ENCODE measurements at places on chromosomes 5 and 9.

DNA sequence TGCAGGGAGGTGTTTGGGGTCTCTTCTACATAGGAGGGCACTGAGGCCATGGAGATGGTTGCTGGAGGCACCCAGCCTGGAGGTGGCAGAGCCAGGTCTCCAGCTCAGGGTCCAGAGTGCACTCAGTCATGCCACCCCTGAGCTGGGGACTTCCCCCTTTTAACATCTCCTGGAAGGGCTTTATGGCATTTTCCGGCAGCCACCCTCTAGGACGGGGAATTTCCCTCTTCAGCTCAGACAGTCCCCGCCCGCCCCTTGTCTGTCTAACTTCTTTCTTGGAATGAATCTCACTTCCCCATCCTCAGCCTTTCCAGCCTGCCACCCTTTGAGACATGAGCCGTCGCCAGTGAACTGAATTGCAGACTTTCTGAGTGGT lies 49.9 kb downstream of the COL15A1 start:
- DNase-seq = no peak

- no peak for DNase-seq
These were observed 179.0 kb downstream of the ROR2 start for GRCh38 chr9:91771027-91771426.

DNA sequence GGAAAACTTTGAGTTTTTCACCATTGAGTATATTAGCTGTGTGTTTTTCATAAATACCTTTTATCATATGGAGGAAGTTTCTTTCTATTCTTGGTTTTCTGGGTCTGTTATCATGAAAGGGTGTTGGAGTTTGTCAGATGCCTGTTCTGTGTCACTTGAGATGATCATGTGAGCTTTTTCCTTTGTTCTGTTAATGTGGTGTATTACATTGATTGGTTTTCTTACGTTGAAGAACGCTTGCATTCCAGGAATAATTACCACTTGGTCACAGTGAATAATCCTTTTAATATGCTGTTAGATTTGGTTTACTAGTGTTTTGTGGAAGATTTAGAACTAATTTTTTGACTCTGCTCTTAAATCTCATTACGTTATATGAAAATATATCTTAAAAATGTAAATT lies 7.8 kb downstream of the PLEKHG4B start:
- no peak for DNase-seq

DNA sequence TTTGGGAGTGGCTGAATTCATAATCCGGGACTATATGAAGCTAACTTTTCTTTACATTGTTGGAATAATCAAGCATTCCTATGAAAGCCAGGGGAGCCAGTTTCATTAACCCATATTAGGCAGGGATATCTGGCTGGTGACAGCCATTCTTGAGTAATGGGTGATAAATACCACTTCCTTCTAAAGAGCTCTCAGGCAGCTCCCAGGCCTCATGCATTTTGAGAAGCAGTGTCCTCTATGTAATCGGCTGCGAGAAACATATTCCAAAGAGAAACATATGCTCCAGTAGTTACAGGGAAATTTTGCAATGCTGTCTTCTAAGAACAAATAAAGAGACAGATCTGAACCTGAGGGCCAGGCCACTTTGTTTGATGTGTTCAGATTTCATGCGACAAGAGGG lies 83.1 kb downstream of the MSX2 start:
- DNase-seq = no peak

- DNase-seq = no peak
These were observed 18.3 kb upstream of the FUBP3 start for GRCh38 chr9:130561056-130561455.

DNA sequence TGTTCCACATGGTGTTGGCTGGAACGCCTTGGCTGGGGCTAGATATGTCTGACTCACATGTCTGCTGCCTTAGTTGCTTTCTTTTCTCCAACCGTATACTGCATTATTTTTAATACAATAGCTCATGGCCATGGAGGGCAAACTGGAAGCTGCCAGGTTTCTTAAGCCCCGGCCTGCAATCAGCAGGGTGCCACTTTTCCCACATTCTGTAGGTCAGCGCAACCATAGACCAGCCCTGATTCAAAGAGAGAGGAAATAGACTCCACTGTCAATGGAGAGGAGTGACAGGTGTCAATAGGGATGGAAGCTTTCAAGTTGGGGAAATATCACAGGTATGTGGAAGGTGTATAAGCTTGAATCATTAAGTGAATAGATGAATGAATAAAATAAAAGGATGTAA lies 60.5 kb downstream of the TARS1 start:
- DNase-seq = no peak

GRCh38 chr9:113578882-113579282 lies 115.4 kb downstream of the RGS3 start:
- DNase-seq = peak; percentile 76

- peak; percentile 69 for DNase-seq
These were observed 1467.1 kb downstream of the FOXD4L5 start for GRCh38 chr9:63817622-63818518.

GRCh38 chr5:96036301-96036700 lies 74.7 kb upstream of the ELL2 start:
- no peak for DNase-seq

GRCh38 chr5:124315741-124316415 lies 430.6 kb downstream of the ZNF608 start:
- no peak for DNase-seq

DNA sequence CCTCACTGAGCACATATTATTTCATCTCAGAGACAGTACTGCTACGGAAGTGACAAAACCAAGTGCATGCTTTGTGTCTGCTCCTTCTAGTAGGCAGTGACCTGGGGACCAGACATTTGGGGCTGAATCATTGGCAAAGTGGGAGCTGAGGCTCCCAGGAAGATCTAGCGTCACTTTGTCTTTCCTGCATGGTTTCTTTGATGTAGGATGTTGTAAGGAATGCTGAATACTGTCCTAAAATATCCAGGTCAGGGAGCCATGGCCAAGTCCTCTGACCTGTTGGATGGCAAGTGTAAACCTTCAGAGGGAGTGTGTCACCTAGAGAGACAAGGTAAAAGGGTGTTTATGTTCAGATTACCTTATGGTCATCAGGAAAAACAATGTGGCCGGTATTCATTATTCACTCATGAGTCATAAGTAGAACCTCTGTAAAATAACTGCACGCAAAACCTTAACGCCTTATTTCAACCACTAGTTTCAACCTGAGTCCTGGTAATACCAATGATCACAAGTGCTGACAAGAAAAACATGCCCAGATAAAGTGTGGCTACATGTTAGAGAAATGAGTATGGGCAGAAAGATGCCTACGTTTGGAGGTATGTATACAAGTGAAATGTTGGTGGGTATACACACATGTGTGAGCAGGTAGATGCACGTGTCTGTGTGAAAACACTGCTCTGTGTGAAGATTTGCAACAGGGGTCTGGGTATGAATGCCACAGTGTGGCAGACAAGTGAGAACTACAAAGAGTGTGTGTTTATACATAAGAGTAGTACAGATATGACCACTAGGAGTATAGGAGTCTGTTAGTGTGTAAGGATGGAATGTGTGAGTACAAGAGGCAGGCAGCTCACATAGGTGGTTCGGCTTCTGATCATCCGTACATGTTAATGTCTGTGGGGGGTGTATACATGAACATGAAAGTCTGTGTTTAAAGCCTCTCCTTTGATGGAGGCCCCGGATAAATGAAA lies 263.9 kb downstream of the SPOCK1 start:
- DNase-seq = no peak

DNA sequence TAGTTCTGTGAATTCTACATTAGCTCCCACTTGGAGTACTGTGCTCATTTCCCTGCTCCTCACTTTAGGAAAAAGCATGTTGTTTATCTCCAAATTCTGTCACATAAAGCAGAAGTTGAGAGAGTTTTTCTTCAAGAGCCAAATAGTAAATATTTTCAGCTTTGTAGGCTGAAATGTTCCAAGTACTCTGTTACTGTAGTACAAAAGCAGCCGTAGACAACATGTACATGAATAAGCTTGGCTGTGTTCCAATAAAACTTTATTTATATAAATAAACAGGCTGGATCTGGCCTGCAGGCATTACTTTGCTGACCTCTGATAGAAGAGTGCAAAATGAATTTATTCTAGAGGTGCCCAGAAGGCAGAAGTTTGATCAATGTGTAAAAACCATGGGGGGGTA lies 73.0 kb upstream of the AGXT2 start:
- DNase-seq = no peak

DNA sequence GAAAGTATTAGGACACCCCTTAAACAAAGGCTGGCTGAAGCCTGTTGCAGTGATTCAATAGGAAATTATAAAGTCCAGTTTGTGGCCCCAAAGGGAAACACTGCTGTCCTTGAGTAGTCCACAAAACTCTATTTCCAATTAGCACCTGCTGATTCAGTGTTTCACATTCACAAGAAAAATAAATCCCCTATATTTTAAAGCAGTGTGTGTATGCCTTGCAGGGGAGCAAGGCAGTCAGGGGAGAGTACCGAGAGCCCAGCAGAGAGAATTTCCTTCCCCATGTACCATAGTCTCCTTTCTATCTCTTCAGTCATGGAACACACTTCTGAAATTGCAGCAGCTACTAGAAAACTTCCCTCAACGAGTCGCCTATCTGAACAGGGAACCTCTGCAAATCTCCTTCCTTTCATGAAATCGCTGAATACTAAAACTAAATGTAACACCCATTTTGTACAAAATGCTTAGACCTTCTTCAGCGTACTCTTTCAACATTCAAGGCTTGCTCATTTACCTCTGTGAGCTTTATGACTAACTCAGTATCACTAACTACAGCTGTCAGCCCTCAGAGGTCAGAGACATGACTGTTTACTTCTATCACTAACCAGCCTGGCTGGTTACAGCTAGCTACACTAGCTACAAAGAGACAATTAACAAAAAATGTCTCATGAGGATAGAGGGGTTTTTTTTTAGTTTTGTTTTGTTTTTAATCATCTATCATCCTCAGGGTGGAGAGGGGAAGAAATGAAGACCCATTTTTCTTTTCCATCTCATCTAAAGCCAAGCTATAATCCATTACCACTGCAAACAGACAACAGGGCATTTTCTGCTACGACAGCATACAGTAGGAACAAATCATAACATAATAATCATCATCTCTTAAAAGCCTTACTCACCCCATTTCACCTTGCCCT lies 188.7 kb downstream of the EBF1 start:
- DNase-seq = no peak

- DNase-seq = no peak
These were observed 24.4 kb downstream of the OR2V2 start for GRCh38 chr5:181171782-181172181.

- DNase-seq = no peak
These were observed 31.8 kb upstream of the CKS2 start for GRCh38 chr9:89278997-89279739.

- no peak for DNase-seq
These were observed 66.8 kb upstream of the ADCY2 start for GRCh38 chr5:7329141-7329540.

DNA sequence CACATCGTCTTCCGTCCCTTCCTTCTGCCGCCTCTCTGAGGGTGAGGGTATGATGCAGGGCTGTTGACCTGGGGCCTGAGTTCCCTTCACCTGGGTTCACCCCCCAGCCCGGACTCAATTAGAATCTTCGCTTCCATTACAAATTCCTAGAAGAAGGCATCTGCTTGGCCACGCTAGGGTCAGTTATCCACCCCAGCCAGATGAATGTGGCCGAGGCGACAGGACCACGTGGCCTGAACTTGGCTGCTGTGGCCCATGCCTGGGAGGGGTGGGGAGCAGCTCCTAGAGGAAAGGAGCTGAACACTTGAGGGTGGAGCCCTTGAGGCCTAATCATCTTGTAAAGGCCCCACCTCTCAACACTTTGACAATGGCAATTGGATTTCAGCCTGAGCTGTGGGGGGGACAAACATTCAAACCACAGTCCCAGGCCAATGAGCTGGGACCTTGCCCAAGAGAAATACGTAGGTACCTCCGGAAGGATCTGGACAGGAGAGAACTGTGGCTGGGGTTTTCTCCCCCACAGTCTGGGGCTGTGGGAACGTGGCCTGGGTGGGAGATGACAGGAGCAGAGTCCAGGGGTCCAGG lies 90.6 kb upstream of the ADAMTS2 start:
- DNase-seq = no peak

DNA sequence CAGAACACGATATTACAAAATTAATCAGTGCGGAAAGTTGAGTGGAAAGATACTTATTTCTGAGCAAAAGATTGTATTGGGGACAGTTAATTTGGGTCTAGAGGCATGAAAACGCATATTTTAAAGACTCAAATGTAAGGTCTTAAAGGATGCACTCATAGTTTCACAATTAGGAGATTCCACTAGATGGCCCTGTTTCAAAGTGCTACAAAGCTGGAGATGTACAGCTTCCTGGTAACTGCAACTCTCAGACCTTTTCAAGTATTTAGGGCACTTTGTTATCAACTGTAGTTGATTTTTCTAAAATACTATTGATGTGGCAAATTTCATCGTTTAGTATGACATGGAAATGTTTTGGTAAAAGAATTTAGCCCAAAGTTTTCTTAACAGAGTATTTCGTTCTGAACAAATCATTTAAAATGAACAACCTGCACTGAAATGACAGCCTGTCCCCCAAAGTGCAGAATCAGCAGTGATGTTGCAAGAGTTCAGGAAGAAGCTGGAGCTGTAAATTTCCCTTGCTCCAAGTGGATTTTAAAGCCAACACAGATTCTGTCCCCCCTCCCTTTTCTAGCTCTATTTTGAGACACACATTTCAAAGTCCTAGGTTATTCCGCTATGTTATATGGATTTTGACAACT lies 16.2 kb upstream of the NDUFB6 start:
- DNase-seq = no peak

GRCh38 chr9:134618833-134619447 lies 22.7 kb upstream of the COL5A1 start:
- peak; percentile 3 for DNase-seq

DNA sequence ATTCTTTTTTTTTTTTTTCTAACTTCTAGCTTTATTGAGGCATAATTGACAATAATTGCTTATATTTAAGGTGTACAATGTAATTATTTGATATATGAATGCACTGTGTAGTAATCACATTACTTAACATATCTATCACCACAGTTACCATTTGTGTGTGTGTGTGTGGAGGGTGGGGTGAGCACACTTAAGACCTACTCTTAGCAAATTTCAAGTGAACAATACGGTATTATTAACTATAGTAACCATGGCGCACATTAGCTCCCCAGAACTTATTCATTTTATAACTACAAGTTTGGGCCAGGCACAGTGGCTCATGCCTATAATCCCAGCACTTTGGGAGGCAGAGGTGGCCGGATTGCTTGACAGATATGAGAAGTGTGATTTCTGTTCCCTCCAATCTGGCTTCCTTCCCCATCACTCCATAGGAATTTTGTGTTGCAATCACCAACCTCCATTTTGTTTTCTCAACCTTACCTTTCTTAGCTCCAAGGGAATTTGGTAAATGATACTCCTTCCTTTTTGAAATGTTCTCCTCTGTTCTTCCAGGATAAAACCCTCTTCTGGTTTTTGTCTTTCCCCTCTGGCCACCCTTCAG lies 14.9 kb downstream of the TXN start:
- DNase-seq = no peak
